ENCODE measurements at places on chromosomes 4 and X.

DNA sequence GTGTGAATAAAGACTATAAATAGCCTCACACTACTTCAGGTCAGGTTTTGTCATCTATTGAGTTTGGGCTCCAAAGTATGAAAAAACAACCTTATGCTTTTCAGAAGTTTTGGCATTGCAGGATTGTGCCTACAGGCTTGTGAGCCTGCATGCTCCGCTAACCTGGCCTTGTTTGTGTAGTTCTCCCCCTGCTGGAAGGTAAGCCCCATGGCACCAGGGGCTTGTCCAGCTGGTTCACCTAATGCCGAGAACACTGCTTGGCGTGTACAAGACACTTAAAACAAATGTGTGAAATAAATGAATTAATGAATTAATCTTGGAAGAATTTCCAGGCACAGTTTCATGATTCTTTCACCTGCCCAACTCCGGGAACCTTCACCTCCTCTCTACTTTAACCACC lies 1.8 kb upstream of the HSD17B10 start:
- H3K4me3 ChIP-seq = no peak overlapping the region
- H3K27ac ChIP-seq = no peak overlapping the region
- H3K27me3 ChIP-seq = no peaks in the 10 kb centered on the region
- no peaks in the 10 kb centered on the region for H3K36me3 ChIP-seq
- DNase-seq = peak; percentile 70

DNA sequence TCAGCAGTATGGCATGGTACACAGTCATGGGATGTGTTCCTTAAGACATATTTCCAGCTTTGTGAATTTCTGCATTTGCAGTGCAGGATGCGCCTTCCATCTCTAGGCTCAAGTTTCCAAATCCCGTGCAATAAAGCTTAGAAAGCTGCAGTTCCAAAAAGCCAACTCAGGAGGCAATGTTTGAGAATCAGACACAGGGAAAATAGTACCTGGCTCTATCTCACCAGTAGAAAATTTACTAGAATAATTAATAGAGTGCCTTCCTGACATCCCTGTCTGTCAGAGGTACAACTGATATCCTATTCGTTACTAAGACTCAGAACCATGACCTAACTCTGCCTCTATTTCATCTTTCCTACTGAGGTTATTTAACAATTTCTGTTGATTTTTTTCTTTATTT lies 1333.0 kb downstream of the PCDH19 start:
- H3K27me3 ChIP-seq = no peaks in the 10 kb centered on the region
- peak; percentile 2 for DNase-seq
- H3K4me3 ChIP-seq = no peak overlapping the region
- no peaks in the 10 kb centered on the region for H3K4me1 ChIP-seq

DNA sequence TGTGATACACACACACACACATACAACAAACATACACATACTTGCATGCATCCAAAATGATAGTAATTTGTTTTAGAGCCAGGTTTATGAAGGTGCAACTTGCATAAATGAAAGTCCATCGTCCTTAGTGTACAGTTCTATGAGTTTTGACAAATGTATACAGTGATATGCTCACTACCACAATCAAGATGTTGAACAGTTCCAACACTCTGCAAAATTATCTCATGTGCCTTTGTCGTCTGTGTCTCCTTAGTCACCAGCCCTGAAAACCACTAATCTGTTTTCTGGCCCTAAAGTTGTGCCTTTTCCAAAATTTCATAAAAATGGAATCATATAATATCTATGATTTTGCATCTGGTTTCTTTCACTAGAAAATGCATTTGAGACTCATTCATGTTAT lies 67.8 kb upstream of the ANXA3 start:
- no peaks in the 10 kb centered on the region for H3K4me1 ChIP-seq
- no peak overlapping the region for H3K27ac ChIP-seq

DNA sequence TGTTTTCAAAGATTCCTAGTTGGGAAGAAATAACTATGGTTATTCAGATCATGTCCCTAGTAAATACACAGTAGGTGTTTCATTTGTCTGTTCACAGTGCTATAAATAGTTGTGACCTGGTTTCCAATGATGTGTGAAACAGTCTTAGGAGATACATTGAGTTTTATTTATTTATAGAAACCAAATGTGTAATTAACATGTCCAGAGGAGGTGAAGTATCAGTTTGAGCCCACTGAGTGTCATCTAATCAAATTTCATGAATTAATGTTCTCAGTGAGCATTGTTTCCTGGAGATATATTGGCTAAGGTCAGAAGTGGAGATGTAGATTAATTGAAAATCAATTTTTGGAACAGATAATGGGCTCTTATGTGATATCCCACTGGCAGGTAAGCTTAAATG lies 996.3 kb downstream of the FSTL5 start:
- H3K36me3 ChIP-seq = no peaks in the 10 kb centered on the region
- H3K4me3 ChIP-seq = no peak overlapping the region
- no peaks in the 10 kb centered on the region for H3K4me1 ChIP-seq
- no peak overlapping the region for H3K27ac ChIP-seq
- DNase-seq = no peak

DNA sequence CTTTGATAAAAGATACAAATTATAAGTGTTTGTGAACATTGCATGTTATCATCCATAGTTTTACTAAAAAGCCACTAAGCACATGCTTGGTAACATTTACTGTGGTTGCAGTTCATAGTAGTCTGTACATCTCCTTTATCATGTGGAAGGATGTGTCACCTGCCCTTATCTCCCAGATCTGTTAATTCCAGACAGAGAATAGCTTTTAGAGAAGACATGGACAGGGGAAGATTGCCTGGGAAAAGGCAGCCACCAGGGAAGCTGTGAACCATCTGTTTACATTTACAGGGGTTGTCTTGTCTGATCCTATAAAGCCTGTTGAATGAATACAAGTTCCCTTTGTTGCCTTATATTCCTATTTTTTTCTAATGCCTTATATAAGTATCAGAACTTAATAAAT lies 396.0 kb downstream of the FAT4 start:
- no peaks in the 10 kb centered on the region for H3K27me3 ChIP-seq
- H3K27ac ChIP-seq = no peak overlapping the region
- no peaks in the 10 kb centered on the region for H3K36me3 ChIP-seq
- H3K4me3 ChIP-seq = no peak overlapping the region
- DNase-seq = peak; percentile 52

DNA sequence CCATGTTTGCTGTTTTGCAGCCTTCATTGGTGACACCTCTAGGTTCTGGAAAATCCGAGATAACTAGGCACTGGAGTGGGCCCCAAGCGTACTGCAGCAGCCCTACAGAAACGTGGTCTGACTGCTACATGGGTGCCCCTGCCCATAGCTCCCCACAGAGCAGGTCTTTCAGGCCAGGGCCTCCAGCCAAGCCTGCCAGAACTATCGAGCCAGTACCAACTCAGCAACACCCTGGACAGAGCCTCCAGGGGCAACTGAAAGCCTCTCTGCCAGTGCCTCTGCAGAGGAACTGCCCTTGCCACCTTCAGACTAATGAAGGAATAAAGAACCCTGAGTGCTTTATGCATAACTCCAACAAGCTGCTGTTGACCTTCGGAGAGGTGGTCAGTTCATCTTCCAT lies 111.1 kb upstream of the PPP3CA start:
- no peak for DNase-seq
- H3K27ac ChIP-seq = no peak overlapping the region
- no peak overlapping the region for H3K4me3 ChIP-seq
- no peaks in the 10 kb centered on the region for H3K27me3 ChIP-seq
- no peaks in the 10 kb centered on the region for H3K36me3 ChIP-seq
- H3K4me1 ChIP-seq = no peaks in the 10 kb centered on the region

DNA sequence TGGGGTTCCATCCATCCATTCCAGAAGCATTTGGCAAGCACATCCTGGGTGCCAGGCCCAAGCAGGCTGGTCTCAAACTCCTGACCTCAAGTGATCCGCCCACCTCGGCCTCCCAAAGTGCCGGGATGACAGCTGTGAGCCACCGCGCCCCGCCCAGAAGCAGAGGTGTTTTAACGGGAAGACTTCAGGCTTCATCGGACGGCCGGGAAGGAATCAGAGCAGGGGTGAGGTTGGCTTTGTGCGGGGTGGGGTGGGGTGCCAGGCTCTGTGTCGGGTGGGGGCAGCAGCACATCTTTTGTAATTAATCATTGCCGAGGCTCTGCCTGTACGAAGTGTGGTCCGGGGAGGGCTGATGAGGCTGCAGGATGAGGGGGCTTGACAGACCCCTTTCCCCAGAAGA lies 5.1 kb upstream of the SLC25A6 start:
- H3K4me3 ChIP-seq = no peak overlapping the region
- DNase-seq = no peak
- no peaks in the 10 kb centered on the region for H3K27me3 ChIP-seq
- peaks cover 2% of the 10 kb centered on the region for H3K36me3 ChIP-seq
- H3K27ac ChIP-seq = no peak overlapping the region

DNA sequence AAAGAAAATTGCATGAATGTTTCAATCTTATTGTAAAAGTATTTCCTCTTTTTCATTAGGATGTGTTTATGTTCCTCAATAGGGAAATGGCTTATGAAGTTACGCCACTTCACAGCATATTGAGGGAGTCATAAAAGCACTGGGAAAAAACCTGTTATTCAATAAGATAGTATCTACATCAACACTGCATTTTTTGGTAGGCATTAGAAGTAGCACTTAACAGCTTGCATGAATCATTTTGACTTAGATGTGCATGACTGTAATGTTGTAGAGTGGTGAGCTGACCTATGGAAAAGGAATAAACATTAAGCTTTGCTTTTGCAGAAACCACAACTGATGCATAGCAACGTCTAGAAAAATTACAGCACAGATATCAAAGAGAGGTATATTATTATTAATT lies 111.2 kb upstream of the GRXCR1 start:
- no peak overlapping the region for H3K27ac ChIP-seq
- H3K27me3 ChIP-seq = no peaks in the 10 kb centered on the region
- no peaks in the 10 kb centered on the region for H3K36me3 ChIP-seq
- no peak for DNase-seq

DNA sequence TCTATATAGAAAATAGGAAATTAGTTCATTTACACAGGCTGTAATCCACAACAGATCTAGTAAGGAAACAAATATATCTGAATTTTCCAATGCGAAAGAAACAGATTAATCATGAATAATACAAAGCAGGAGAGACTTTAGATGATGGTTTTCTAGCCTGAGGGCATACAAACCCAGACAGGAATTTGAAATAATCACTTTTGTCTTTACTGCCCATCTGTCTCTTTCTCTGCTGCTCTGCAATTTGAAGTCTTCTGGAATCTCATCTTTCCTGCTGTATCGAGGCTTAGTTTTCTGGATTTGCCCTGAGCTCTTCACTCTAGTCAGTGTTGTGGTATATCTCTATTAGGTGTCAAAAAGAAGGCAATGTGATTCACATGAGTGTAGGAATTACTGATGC lies 711.8 kb upstream of the FAM241A start:
- no peak overlapping the region for H3K4me3 ChIP-seq
- H3K27me3 ChIP-seq = no peaks in the 10 kb centered on the region

- no peaks in the 10 kb centered on the region for H3K4me1 ChIP-seq
- no peaks in the 10 kb centered on the region for H3K27me3 ChIP-seq
- H3K27ac ChIP-seq = no peak overlapping the region
- H3K36me3 ChIP-seq = no peaks in the 10 kb centered on the region
- DNase-seq = no peak
Observed at GRCh38 chrX:141468940-141469339, 115.6 kb downstream of the SPANXA1 start.

GRCh38 chrX:68433155-68433980 lies at the start of gene OPHN1:
Gene OPHN1, minus strand, starts transcription at chrX:68433495. Its CDS starts 475 bp downstream, at chrX:68433020.
- peak within 1 kb of the TSS; percentile 61 for H3K4me3 ChIP-seq
- H3K27ac ChIP-seq = peak within 1 kb of the TSS; percentile 76
- H3K36me3 ChIP-seq = no peaks in the 10 kb centered on the region
- DNase-seq = peak; percentile 89

DNA sequence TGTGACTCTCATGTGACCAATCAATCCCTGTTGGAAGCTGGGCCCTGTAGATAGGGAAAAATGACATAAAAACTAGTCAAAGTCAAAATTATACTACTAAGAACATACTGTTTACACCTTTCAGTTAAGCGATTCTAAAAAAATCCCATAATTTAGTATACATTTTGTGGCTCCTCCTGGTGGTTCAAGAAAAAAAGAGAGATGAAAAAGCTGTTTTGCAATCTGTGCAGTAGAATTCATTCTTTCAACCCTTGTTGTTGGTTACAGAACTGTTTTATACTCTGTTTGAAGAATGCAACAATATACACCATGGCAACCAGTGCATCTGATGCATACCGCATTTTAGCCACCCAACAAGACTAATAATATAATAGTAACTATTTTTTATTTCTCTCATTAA lies 66.8 kb upstream of the ANK2 start:
- no peaks in the 10 kb centered on the region for H3K27me3 ChIP-seq
- no peak overlapping the region for H3K4me3 ChIP-seq
- no peak overlapping the region for H3K27ac ChIP-seq
- no peak for DNase-seq
- no peaks in the 10 kb centered on the region for H3K36me3 ChIP-seq

GRCh38 chr4:92172203-92172602 lies 131.6 kb upstream of the GRID2 start:
- H3K36me3 ChIP-seq = no peaks in the 10 kb centered on the region
- DNase-seq = no peak
- no peak overlapping the region for H3K4me3 ChIP-seq
- H3K4me1 ChIP-seq = no peaks in the 10 kb centered on the region
- H3K27me3 ChIP-seq = no peaks in the 10 kb centered on the region
- H3K27ac ChIP-seq = no peak overlapping the region

- H3K27me3 ChIP-seq = no peaks in the 10 kb centered on the region
- no peak overlapping the region for H3K4me3 ChIP-seq
- H3K4me1 ChIP-seq = peaks cover 2% of the 10 kb centered on the region
- H3K27ac ChIP-seq = no peak overlapping the region
- peak; percentile 26 for DNase-seq
- peaks cover 4% of the 10 kb centered on the region for H3K36me3 ChIP-seq
Observed at GRCh38 chr4:340011-340410, 2.4 kb downstream of the ZNF141 start.

GRCh38 chr4:7398104-7398423 lies 36.7 kb downstream of the PSAPL1 start:
- no peak overlapping the region for H3K4me3 ChIP-seq
- DNase-seq = no peak
- no peaks in the 10 kb centered on the region for H3K4me1 ChIP-seq
- no peak overlapping the region for H3K27ac ChIP-seq
- no peaks in the 10 kb centered on the region for H3K27me3 ChIP-seq

- no peaks in the 10 kb centered on the region for H3K36me3 ChIP-seq
- no peak for DNase-seq
- H3K27me3 ChIP-seq = no peaks in the 10 kb centered on the region
- no peak overlapping the region for H3K4me3 ChIP-seq
- no peak overlapping the region for H3K27ac ChIP-seq
Observed at GRCh38 chr4:162727232-162727631, 439.5 kb downstream of the NAF1 start.

- DNase-seq = no peak
- no peaks in the 10 kb centered on the region for H3K36me3 ChIP-seq
- no peak overlapping the region for H3K4me3 ChIP-seq
- no peaks in the 10 kb centered on the region for H3K27me3 ChIP-seq
Observed at GRCh38 chr4:130238121-130238520, 1142.2 kb downstream of the C4orf33 start.

DNA sequence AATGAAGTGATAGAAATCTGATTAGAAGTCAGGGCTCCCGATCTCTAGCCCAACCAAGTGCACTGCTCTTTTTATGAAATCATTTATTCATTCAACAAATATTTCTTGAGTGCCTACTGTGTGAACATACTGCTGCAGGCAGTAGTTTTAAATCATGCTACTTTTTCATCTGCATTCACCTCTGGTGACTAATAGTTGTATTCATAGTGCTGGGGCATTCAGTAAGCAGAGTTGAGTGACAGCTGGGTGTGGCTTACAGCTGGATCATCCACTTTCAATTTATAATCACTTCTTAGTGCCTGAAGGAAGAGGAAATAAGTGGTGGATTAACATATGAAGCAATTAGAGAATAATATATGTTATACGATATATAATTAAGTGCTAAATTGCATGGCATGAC lies 94.1 kb upstream of the HPRT1 start:
- no peaks in the 10 kb centered on the region for H3K4me1 ChIP-seq
- H3K4me3 ChIP-seq = no peak overlapping the region
- H3K27me3 ChIP-seq = no peaks in the 10 kb centered on the region
- DNase-seq = no peak
- no peak overlapping the region for H3K27ac ChIP-seq
- no peaks in the 10 kb centered on the region for H3K36me3 ChIP-seq

Measured in mesendoderm (in vitro differentiated cells).